ENCODE measurements at places on chromosomes 7 and 10.

- no peaks in the 10 kb centered on the region for H3K27me3 ChIP-seq
- H3K27ac ChIP-seq: no peak overlapping the region
- no peaks in the 10 kb centered on the region for H3K36me3 ChIP-seq
- H3K4me1 ChIP-seq: no peaks in the 10 kb centered on the region
Observed at GRCh38 chr10:64571056-64571455, 1049.9 kb downstream of the REEP3 start.

DNA sequence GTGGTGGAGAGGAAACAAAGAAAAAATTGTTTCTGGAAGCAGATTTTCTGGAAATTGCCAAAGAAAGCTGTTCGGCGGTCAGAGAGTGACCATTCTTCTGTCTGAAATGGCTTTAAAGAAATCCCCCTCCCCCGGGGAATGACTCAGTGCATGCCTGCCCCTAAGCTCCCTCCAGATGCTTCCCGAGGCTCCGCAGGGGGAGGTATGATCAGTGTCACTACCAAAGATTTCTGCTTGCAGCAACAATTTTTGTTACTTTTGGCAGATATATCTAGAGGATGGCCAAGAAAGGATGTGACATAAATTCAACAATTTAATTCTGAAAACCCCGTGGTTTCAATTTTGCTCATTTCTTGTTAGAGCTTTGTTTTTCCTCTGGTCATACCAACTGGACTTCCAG lies 163.9 kb downstream of the JCAD start:
- H3K4me1 ChIP-seq: no peaks in the 10 kb centered on the region
- H3K36me3 ChIP-seq: no peaks in the 10 kb centered on the region
- DNase-seq: no peak
- no peaks in the 10 kb centered on the region for H3K27me3 ChIP-seq
- peak overlapping the region; percentile 60 for H3K27ac ChIP-seq
- no peak overlapping the region for H3K4me3 ChIP-seq

DNA sequence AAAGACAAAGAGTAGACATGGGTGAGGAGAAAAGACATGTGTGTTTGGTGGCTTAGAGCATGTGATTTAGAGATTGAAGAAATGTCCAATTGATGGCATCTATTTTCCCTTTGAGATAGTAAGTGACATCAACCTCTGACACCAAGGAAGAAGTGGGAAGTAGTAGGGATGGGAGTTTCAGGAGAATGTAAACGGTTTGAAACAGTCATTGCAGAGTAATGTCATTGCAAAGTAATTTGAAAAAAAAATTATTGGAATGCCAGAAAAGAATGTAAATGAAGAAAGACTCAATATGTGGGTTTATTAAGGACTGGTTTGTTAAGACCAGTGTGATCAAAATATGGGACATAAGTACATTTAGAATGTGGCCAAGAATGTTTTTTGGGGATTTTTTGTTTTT lies 26.6 kb downstream of the GNG11 start:
- H3K4me3 ChIP-seq: no peak overlapping the region
- no peaks in the 10 kb centered on the region for H3K4me1 ChIP-seq
- no peak for DNase-seq
- H3K27ac ChIP-seq: no peak overlapping the region
- H3K27me3 ChIP-seq: no peaks in the 10 kb centered on the region

- DNase-seq: no peak
- H3K4me1 ChIP-seq: peaks cover 11% of the 10 kb centered on the region
- no peaks in the 10 kb centered on the region for H3K27me3 ChIP-seq
- H3K36me3 ChIP-seq: no peaks in the 10 kb centered on the region
- no peak overlapping the region for H3K27ac ChIP-seq
- H3K4me3 ChIP-seq: no peak overlapping the region
Observed at GRCh38 chr10:49410365-49411074, 14.6 kb upstream of the DRGX start.

DNA sequence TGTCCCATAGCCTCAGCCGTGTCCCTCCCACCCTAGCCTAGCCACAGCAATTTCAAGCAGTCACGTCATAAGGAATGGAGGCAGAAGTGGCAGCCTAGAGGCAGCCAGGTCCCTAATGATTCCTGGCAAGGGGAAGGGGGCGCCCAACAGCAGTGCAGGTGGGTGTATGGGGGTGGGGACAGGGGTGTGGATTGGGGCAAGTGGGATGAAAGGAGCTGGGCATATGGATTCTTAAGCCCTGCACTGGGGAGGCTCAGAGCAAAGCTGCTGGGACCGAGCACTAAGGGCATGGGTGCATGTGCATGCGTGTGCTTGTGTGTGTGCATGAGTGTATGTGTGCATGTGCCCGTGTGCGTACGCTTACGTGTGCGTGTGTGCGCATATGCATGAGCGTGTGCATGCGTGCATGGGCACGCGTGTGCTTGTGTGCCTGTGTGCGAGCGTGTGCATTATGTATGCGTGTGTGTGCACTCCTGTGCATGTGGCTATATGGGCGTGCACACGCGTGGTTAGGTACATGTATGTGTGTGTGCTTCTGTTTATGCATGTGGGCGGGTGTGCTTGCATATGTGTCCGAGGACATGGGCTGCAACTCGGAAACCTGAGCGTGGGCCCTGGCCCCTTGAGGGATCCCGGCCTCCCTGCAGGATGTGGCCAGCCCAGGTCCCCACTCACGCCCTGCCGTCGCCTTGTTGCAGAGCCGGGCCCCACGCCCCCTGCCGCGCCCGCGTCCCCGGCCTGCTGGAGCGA lies 34.1 kb downstream of the SH2B2 start:
- no peak overlapping the region for H3K27ac ChIP-seq
- no peak for DNase-seq
- H3K36me3 ChIP-seq: no peaks in the 10 kb centered on the region
- no peaks in the 10 kb centered on the region for H3K4me1 ChIP-seq

DNA sequence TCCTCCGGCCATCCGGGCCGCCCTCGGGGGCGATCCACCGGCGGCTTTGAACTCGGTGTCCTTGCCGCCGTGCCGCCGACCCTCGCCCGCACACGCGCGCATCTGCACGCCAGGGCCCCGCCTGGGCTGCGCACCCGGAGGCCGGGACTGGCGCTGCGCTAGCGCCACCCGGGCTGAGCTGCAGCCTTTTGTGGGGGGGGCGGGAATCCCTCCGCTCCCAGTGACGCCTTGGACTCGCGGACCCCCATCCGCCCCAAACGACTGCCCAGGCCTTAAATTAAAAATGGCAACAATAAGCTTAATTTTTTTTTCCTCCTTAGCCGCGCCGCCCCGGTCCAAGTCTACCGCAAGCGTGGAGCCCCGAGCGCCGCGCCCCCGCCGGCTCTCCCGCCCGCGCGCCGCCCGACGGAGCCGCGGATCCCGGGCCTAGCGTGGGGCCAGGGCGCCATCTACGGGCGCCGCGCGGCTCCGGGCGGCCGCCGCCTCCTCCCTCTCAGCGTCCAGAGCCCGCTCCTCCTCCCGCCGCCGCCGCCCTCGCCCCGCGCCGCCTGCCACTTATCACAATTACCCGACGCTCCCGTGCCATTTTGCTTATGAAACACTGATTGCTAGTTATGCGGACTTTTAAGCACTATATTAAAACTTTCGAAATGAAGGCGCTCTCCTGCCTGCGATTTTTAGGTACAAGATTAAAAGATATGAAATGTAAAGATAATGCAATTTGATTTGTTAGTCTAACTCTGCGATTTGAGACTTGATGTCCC lies 7.5 kb upstream of the EBF3 start:
- DNase-seq: no peak

DNA sequence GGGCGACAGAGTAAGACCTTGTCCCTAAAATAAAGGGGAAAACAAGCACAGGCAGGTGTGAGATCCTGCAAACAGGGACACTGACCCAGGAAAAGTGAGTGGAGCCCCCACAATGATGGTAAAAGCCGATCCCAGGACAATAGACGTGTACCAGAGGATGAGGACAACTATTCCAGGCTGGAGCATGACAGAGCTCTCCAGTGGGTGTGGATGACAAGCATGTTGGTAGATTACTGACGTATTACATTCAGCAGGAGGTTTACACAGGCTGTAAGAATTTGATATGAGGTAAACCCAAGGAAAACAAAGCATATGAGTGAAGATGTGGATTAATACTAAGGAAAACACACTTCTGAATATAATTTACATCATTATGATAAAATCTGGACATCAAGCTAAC lies 27.8 kb upstream of the SMURF1 start:
- H3K27me3 ChIP-seq: no peaks in the 10 kb centered on the region
- no peak overlapping the region for H3K4me3 ChIP-seq
- H3K27ac ChIP-seq: no peak overlapping the region
- DNase-seq: no peak

DNA sequence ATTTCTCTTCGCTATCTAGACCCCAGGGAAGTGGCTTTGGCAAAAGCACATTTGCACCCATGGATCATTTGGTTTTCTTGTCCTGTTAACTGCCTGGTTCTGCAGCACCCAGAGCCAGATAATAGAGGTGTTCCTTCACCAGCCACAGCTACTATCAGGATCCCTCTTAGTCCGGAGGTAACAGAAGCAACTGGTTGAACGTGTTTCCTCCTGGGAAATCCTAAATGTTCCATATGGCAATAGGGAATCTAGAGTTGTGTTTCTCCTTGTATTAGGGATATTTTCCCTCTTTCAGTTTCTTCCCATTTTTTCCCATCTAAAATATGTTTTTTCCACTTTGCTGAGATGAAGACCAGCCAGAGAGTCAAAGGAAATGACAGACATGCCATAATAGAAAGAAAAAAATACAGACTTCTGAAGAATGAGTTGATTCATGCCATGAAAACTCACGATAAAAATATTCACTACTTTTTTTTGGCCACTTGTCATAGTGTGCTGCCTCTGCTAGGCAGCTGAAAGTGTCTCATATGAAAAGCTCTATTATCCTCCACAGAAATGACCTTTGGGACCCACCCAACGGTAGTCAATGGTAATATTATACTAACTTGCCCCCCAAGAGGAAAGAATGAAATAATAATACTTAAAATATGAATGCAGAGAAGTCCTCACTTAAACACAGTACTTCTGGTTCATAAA lies 472.8 kb downstream of the KCNMA1 start:
- no peaks in the 10 kb centered on the region for H3K27me3 ChIP-seq
- no peaks in the 10 kb centered on the region for H3K36me3 ChIP-seq
- no peak overlapping the region for H3K4me3 ChIP-seq
- DNase-seq: no peak

- H3K4me1 ChIP-seq: no peaks in the 10 kb centered on the region
- H3K36me3 ChIP-seq: no peaks in the 10 kb centered on the region
- no peak overlapping the region for H3K4me3 ChIP-seq
- DNase-seq: no peak
Observed at GRCh38 chr10:34168439-34168838, 646.7 kb downstream of the PARD3 start.

DNA sequence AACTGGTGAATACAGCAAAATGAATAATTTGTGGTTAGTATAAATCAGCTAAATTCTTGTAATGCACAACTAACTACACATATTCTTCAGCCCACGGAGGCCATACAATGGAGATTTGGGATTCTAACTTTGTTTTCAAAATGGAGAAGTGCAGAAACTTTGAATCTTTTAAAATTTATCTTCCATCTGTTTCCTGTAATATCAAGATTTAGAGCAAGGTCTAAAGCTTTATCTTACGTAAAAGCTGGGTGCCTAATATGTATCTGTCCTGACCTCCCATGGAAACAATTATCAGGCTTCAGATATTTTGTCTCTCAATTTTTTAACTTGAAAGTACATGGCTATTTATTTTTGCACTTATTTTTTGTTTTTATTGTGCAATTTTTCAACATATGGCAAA lies 5.0 kb upstream of the AHR start:
- H3K36me3 ChIP-seq: no peaks in the 10 kb centered on the region
- H3K27ac ChIP-seq: no peak overlapping the region
- DNase-seq: no peak
- no peaks in the 10 kb centered on the region for H3K27me3 ChIP-seq
- no peak overlapping the region for H3K4me3 ChIP-seq
- no peaks in the 10 kb centered on the region for H3K4me1 ChIP-seq

GRCh38 chr10:18737236-18737635 lies 78.0 kb downstream of the ARL5B start:
- H3K4me3 ChIP-seq: no peak overlapping the region
- no peaks in the 10 kb centered on the region for H3K4me1 ChIP-seq
- H3K36me3 ChIP-seq: no peaks in the 10 kb centered on the region
- H3K27ac ChIP-seq: no peak overlapping the region
- no peaks in the 10 kb centered on the region for H3K27me3 ChIP-seq
- DNase-seq: no peak

GRCh38 chr7:112056409-112056808 lies 149.8 kb downstream of the DOCK4 start:
- peaks cover 16% of the 10 kb centered on the region for H3K4me1 ChIP-seq
- no peak for DNase-seq
- no peak overlapping the region for H3K27ac ChIP-seq
- H3K36me3 ChIP-seq: no peaks in the 10 kb centered on the region
- no peaks in the 10 kb centered on the region for H3K27me3 ChIP-seq
- no peak overlapping the region for H3K4me3 ChIP-seq

DNA sequence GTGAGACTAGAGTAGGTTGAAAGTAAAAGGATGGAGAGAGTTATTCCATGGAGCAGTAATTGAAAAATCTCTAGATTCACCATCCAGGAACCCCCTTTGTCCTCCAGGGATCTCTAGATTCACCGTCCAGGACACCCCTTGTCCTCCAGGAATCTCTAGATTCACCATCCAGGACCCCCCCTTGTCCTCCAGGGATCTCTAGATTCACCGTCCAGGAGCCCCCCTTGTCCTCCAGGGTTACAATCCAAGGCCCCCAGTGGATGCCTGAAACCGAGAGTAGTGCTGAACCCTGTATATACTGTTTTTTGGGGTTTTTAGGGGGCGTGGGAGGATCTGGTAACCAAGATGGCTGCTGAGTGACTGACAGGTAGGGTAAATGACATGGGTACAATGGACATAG lies 38.3 kb upstream of the PPP2R2D start:
- DNase-seq: peak; percentile 12
- H3K4me3 ChIP-seq: no peak overlapping the region
- H3K4me1 ChIP-seq: no peaks in the 10 kb centered on the region
- no peak overlapping the region for H3K27ac ChIP-seq
- H3K27me3 ChIP-seq: peaks cover 70% of the 10 kb centered on the region

DNA sequence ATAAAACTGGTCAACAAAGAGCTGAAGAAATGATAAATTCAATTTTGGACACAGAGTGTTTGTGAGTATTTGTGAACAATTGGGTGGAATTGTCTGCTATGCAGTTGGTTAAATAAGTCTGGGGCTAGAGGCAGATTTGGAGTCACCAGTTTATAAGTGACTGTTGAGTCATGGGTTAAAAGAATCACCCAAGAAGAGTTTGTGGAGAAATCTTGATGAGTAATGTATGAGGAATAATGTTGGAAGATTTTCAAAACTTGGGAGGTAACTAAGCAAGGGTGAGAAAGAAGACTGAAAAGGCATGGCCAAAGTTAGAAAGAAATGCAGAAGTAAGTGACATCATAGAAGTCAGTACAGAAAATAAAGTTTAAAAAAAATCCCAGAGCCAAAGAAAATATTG lies 750.7 kb downstream of the MAGI2 start:
- H3K36me3 ChIP-seq: no peaks in the 10 kb centered on the region
- DNase-seq: no peak
- H3K4me3 ChIP-seq: no peak overlapping the region
- no peaks in the 10 kb centered on the region for H3K27me3 ChIP-seq
- no peaks in the 10 kb centered on the region for H3K4me1 ChIP-seq

- H3K4me1 ChIP-seq: no peaks in the 10 kb centered on the region
- DNase-seq: no peak
- no peaks in the 10 kb centered on the region for H3K27me3 ChIP-seq
- no peak overlapping the region for H3K27ac ChIP-seq
- H3K36me3 ChIP-seq: peaks cover 17% of the 10 kb centered on the region
- H3K4me3 ChIP-seq: no peak overlapping the region
Observed at GRCh38 chr10:128078136-128078969, 47.9 kb downstream of the MKI67 start.

- no peaks in the 10 kb centered on the region for H3K36me3 ChIP-seq
- DNase-seq: no peak
- no peak overlapping the region for H3K27ac ChIP-seq
- no peaks in the 10 kb centered on the region for H3K27me3 ChIP-seq
Observed at GRCh38 chr10:35743851-35744250, 101.8 kb upstream of the FZD8 start.

Data from esophagus squamous epithelium (tissue), 5 donors.